ENCODE measurements at places on chromosomes 5 and 9.

DNA sequence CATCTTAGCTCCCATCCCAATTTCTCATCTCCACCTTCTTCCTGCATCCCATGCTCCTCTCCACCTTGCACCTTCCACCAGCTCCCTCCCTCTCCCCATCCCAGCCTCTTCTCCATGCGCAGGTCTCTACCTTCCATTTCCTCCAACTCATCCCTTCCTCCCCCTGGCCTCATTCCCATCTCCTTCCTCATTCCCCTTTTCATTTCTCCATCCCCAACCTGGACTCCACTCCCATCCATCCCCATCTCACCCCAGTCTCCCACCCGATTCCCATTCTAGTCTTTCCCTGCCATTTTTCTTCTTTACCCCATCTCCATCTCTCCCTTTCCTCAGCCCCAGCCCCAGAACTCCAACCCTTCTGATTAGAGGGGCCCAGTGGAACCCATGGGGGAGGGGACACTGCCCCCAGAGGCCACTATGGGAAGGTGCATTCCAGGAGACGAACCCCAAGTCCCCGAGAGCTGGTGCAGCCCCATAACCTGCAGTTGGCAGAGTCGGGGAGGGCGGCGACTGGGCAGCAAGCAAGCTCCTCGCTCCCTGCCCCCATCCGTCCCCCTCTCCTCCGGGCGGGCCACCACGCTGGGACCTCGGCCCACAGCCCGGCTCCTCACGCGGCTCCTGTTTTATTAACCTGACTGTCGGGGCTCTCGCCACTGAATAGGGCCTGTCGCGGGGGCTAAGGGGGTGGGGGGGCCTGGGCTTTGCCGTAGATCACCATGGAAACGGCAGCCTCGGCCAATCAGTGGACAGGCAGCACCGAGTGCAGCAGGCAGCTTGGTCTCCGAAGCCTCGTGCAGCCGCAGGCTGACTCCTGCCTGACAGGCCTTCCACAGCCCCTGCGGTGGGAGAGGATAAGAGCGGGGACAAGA is 66.7 kb downstream of the PCDH1 start:
- DNase-seq = peak; percentile 64

GRCh38 chr5:118592229-118593002 is 395.9 kb downstream of the DTWD2 start:
- DNase-seq = no peak

DNA sequence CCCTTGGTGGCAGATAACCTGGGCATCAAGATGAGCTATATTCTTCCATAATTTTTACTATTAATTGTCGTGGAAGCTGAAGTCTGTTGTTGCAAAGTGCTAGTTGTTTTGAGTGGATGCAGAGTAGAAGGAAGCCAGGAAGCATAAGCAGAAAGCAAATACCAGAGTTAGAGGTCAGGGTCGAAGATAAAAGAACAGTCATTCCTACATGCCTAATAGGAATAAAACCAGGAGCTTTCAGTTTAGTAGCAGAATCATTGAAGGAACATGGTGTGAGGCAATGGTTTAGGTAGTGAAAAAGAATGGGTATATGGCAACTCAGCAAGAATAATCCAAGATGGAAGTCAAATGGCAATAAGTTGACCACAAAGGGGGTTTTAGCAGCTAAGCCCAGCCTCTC is 121.6 kb upstream of the FST start:
- no peak for DNase-seq

GRCh38 chr9:107647141-107647540 is 157.6 kb upstream of the KLF4 start:
- no peak for DNase-seq

All from C1 segment of cervical spinal cord (tissue), 14 donors.